ENCODE measurements at places on chromosomes 2 and 18. TPM values are rescaled to one million over a fixed set of nuclear protein-coding genes. Genes with fewer than 3 reads are reported as not detected.

DNA sequence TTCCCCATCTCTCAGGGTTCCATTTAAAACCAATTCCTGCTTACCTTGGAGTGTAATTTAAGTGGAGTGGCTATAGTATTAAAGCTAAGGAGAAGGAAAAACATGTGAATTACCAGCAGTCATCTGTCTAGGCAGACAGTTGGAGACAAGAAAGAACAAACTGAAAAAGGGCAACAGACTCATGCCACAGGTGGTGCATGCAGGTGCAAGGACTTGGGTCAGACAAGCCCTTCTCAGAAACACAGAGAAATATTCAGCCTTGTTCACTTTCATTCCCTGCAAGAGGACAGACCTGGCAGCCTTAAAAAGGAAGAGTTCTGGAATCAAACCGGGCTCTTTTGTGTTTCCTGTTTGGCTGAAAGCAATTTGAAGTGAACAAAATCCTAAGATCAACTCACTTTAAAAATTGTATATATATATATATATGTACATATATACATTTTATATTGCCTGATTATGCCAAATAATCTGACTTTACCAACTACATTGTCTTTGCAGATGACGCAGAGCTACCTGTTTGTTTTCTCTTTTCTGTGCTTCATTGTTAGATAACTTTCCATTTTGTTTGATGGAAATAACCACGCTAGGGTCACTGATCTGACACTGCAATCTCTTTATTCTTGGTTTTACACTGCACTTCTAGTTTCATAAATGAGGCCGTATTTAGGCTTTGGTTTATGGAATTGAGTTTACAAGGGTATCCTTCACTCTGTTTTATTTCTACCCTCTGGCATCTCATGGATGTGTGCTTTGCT lies 35.1 kb upstream of the VPS54 start:
- DNase-seq, result no peak

DNA sequence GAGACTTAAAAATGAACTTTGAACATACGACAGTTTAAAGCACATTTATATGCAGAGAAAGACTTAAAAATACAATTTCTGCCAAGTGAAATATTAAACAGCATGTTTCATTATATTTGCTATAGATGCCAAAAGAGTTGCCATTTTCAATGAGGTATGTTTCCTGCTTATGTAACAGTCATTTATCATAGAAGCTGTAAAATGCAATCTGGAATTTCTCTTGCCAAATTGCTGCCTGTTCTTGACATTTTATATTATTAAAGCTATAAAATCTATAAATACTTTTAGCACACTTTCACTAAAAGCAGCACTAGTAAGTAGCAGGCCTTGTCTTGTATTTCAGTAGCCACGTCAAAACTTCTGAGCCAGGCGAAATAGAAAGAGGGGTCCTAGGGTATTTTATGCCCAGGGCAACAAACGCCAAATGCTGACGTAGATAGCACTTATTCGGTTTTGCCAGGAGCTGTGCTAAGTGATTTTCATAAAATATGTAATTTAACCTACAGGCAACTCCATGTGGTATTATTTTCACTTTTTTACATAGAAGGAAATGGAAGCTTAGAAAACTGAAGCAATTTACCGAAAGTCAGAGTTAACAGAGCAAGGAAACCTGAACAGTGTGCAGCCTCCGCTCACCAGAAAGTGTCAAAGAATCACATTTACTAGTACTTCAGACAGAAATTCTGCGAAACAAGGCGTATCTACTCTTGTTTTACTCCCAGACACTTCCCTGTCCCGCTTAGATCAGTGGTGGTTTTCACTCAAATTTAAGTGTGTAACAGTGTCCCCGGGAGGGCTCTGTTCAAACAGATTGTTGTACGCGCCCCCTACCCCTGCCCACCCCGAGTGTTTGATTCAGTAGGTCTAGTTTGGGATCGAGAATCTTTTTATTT lies 1.2 kb upstream of the CYP20A1 start:
- DNase-seq, result no peak

GATA6 gene
- 0.08 TPM for total RNA-seq

PAX8 gene
- 27.8 TPM for total RNA-seq

- no peak for DNase-seq
Measured at GRCh38 chr2:238428866-238429265, 2.1 kb downstream of the ASB1 start.

GRCh38 chr2:37622450-37623100 lies 48.9 kb downstream of the CDC42EP3 start:
- DNase-seq, result no peak

- no peak for DNase-seq
Measured at GRCh38 chr2:15069149-15069548, 436.6 kb downstream of the LRATD1 start.

CYBRD1 gene
- total RNA-seq, result 163 TPM

DNA sequence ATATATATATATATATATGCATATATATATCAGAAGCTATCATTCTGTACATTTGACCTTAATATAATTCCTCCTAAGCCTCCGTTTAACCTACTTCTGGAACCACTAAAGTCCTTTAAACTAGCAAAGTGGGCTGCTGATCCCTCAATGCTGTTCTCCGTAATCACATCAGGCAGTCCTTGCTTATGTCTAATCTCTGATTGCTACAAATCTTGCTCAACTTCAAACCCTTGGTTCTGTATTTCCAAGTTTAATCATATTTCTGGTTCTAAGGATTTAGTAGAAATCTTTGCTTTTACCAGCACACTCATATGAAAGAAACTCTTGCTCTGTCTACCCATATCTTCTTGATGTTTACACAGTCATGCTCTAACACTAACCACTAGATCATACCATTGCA lies 91.5 kb upstream of the GALNT13 start:
- no peak for DNase-seq

DNA sequence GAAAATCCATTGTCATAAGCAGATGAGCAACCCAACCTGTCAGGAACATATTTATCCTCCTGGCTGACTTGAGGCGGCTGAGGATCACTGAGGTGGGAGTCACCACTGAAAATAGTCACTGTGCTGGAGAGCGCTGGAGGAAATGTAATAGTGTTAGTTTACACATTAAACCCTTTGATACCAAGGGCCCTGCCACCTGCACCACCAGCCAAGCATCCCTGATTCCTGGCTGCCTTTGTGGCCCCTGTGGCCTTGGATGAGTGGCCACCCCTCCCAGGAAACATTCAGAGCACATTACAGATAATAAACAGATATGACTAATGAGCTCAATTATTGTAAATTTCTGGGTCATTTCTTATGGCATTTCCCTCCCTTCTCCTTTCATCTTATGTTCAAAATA lies 105.9 kb downstream of the LYPD1 start:
- DNase-seq, result no peak

- DNase-seq, result peak; percentile 69
Measured at GRCh38 chr2:174486563-174487107, at the start of gene GPR155. Gene GPR155, minus strand, starts transcription at chr2:174487029. Its CDS starts 5,073 bp downstream, at chr2:174481956.

G6PC2 gene
- not detected for total RNA-seq

DNA sequence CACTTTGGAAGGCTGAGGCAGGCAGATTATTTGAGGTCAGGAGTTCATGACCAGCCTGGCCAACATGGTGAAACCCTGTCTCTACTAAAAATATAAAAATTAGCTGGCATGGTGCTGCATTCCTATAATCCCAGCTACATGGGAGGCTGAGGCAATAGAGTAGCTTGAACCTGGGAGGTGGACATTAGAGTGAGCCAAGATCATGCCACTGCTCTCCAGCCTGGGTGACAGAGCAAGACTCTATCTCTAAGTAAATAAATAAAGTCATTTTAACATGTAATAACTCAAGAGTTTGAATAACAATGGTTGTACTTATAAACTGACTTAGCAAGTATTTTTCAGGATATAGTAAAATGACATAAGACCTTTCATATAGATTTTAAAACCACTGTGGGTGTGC lies 169.3 kb upstream of the FN1 start:
- no peak for DNase-seq

DNA sequence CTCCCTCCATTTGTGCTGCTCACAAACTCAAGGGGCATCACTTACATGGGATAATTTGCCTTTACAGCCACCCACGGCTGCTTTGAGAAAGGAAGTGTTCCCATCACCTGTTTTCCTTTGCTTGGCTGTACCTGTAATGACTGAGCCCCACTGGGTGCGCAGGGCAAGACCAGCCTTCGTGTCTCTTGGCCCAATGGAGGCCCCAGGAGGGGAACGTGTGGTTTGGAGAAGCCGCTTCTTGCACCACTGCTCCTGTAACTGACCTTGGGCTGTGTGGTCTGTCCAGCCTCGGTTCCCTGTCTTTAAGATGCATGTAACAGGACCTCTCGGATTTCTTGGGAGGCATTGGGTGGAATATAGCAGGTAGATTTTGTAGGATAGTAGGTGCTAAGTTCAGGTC lies 41.1 kb downstream of the LDLRAD4 start:
- DNase-seq, result no peak

DNA sequence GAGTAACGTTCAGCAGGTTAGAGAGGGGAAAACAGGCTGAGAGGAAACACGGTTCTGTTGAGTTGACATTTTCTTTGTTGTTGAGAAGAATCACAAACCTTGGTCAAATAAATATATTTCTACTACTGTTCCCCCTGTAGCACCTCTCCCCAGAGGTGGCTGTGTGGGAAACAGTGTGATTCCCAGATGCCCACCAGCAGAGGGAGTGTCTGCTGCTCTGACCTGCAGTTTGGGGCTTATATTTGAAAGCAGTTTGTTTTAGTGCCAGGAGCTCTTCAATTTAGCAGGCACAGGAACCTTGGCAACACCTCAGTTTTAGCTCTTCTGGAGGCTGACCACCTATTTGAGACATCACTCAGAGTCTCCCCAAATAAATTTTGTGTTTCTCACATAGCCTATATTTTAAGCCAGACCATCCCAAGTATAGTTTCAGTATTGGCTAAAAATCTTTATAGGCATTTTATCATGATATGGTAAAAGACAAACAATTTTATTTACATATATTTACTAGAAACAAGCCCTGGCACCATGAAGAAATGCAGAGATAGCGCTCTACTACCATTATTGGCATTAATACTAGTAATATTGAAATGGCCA lies 75.7 kb downstream of the PIK3C3 start:
- peak; percentile 12 for DNase-seq

DNA sequence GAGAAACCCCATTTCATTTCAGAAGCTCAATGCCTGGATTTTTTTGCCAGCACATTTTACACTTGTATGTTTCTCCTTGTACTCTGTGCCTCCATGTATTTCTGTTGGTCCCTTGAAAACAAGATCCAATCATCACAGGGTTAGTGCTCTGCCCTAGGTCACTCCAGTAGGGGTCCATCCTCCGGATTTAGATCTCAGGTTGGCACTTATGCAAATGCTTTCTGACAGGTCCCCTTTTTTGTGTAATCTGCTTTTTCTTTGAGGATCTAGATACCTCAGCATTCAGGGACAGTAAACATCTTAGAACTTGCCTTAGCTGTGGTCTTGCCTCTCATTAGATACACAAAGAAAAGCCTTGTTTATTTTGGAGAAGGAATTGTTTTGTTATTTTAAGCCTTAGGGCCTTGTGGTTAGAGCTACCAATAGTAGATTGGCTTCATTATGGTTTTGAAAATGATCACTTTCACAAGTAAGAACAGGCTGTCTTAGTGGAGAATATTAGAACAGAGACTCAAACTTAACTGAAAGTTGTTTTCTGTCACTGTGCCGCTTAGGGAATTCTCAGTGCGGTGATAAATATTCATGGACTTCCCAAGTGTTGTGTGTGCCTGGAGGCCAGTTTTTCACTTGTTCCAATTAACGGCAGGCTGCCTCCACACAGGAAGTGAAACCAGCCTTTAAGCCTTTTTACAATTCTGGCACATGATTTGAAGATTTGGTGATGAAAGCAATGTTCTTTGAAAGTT lies 7.8 kb downstream of the MERTK start:
- DNase-seq, result no peak

GRCh38 chr2:20178249-20178607 lies 46.7 kb downstream of the SDC1 start:
- no peak for DNase-seq

GRCh38 chr2:235520787-235521186 lies 26.9 kb downstream of the AGAP1 start:
- no peak for DNase-seq

SERPINB2 gene
- 1.3 TPM for total RNA-seq

PCARE gene
- 0.32 TPM for total RNA-seq

GRCh38 chr2:232075080-232075479 lies 113.6 kb downstream of the DIS3L2 start:
- no peak for DNase-seq

SDC1 gene
- total RNA-seq, result 11.0 TPM

KCNIP3 gene
- 4.9 TPM for total RNA-seq

GRCh38 chr2:189933041-189933440 lies 129.5 kb downstream of the MSTN start:
- no peak for DNase-seq

PROC gene
- not detected for total RNA-seq

GRCh38 chr2:60834270-60834717 lies 47.1 kb upstream of the REL start:
- DNase-seq, result no peak

MOCOS gene
- 4.8 TPM for total RNA-seq

TSGA10 gene
- total RNA-seq, result 5.9 TPM

TMEM37 gene
- not detected for total RNA-seq

- no peak for DNase-seq
Measured at GRCh38 chr18:74346206-74346605, 30.6 kb downstream of the C18orf63 start.

- DNase-seq, result no peak
Measured at GRCh38 chr2:177281400-177282180, 17.1 kb upstream of the NFE2L2 start.

GRCh38 chr2:174338671-174339560 lies 4.2 kb downstream of the SP9 start:
- DNase-seq, result no peak

KHK gene
- 0.24 TPM for total RNA-seq

MDH1B gene
- total RNA-seq, result 0.32 TPM

DNA sequence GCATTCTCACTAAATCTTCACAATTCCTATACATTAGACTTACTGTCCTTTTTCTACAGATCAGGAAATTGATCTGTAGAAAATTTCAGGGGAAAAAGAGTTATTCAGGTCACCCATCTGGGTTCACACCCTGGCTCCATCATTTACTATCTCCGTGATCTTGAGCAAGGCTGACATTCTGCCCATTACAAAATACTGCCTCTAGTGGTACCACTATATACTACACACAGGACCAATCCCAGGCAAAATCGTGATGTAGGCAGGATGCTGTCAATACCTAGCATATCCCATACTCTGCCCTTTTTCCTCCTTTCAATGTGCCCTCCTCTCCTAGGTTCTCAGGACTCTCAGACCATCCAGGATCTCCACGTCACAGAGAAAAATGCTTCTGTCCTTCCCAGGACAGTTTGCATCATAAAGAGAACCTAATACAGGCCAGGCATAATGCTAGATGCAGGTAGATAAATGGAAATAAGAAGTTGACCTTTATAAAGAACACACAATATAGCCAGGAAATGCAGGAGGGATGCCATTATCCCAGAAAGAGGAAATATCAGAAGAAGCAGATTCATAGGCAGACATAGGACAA lies 101.9 kb downstream of the CDH20 start:
- DNase-seq, result peak; percentile 26

PRKAG3 gene
- total RNA-seq, result 49.9 TPM
